Lung (tissue), 17 donors: ENCODE measurements at places on chromosomes 2 and 18.

DNA sequence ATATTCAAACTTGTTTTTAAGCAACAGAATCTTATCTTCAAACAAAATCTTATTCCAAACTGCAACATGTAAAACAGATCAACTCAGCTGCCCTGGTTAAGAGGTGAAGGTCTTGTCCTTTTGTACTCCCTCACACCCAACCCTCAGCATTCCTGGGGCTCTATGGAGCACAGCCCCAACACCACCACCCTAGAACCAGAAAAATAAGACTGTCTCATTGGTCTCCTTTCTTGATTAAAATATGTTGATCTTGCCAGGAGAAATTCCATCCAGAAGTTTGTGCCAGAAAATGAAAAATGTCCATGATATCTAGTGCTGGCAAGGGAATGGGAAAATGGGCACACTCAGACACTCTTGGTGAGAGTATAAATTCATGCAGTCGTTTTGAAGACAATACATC, 62.1 kb upstream of the TMEM17 start:
- no peak for DNase-seq

GRCh38 chr2:46748735-46749531, 166.7 kb downstream of the MCFD2 start:
- peak; percentile 59 for DNase-seq

GRCh38 chr2:152718909-152719645, 657 bp downstream of the ARL6IP6 start:
- no peak for DNase-seq

- no peak for DNase-seq
Measured at GRCh38 chr2:202604699-202605098, 30.1 kb upstream of the FAM117B start.

- DNase-seq: no peak
Measured at GRCh38 chr2:10271509-10271908, 31.2 kb upstream of the HPCAL1 start.

DNA sequence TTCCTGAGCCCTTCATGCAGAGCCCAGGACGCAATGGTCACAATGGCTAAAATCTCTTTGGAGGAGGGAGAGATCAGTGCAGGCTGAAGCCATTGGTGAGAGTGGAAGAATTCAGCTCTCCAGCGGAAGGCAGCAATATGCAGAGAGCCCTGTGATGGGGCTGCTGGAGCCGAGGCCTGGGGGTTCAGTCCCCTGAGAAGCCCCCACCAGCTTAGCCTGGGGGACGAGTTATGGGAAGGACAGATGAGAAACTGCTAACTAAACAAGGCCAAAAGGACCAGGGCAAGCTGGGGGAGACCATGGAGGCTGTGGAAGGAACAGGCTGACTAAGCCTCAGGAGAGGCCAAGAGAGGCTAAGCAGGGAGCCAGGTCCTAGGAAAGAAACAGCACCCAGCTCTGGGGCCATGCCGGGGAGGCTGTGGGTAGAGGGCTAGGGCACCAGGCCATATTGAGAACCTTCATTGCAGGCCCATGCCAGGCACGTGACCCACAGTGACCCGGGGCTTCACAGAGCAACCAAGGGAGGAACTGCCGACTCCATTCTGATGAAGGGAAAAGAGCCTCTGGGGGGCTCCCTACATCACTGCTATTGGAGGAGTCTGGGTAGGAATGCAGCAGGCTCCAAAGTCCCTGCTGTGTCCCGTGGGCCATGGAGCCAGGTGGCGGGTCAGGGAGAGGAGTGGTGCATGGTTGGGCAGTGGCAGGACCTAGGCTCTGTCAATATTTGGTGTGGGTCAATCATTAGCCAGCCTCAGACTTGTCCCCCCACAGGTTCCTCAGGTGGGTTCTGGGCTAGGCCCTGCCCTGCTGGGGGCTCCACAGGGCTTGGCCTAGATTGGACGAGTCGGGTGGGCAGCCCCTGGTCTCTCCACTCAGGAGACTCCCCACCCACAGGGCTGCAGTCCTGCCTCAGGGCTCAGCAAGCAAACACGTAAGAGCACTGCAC, 19.8 kb downstream of the PROC start:
- DNase-seq: no peak

DNA sequence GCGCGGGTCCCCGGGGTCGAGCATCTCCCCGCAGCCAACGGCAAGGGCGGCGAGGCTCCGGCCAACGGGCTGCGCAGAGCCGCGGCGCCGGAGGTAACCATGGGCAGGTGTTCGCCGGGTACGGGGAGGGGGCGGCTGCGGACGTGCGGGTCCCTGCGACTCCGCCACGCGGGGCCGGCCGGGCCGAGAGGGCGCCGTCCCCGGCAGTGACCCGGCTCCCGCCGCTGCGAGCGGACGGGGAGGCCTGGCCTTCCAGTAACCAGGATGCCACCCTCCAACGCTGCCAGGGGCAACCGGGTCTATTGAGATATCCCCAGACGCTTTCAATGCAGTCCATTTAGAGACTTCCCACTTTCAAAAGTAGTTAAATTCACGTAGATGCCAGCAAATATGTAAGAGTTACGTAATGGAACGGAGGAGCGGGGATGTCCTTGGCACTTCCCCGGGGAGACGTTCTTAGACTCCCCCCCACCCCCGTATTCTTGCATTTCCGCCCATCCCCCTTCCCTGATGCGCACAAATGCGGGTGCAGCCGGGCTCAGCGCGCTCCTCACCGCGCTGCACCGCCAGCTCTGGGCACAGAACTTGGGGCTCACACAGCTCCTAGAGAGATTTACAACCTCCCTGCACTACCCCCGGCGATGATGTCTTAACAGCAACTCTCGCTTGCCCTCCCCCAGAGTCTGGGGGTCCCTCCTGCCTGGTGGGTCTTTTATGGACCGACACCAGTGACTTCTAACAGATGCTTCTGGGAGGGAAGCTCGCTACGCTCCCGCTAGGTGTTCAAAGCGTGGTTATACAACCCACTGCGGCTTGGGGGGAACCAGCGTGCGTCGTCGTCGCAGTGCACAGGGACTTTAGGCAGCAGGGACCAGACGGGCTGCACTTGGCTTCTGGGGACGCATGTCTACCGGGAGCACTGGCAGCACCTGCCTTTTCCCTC, 657 bp downstream of the SGPP2 start:
- DNase-seq: peak; percentile 55

- peak; percentile 80 for DNase-seq
Measured at GRCh38 chr2:1972422-1972821, 228.1 kb upstream of the PXDN start.

DNA sequence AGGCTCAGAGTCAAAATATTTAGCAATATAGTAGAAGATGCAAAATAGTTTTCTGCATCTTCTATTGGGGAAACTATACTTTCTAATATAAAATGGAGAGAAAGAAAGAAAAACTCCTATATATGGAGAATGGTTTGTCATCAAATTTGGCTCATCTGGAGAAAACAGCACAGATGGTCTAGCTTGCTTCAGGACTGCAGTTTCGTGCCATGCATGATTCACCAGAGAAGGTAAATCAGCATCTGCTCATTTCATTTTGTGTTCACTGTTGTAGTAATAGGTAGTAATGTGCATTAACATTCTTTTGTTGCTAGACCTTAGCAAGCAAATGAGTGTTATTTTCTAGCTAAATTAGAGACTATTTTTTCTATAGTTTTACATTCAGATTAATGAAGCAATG, 179.0 kb downstream of the ASXL3 start:
- DNase-seq: no peak

- peak; percentile 72 for DNase-seq
Measured at GRCh38 chr2:10324095-10324832, 21.6 kb downstream of the HPCAL1 start.

- no peak for DNase-seq
Measured at GRCh38 chr2:178905261-178905660, 98.0 kb upstream of the TTN start.

- no peak for DNase-seq
Measured at GRCh38 chr2:98253461-98254070, 92.7 kb upstream of the CNGA3 start.

- no peak for DNase-seq
Measured at GRCh38 chr2:234492717-234493485, 4.0 kb downstream of the ARL4C start.
